Mesenteric fat pad (tissue), 1 donor: ENCODE measurements at places on chromosomes 13 and 19.
A peak's percentile ranks its signal among the peaks of the same experiment; 100 is the strongest.

- DNase-seq, result no peak
These were observed 153.0 kb upstream of the TMTC4 start for GRCh38 chr13:100827489-100828176.

- no peak for DNase-seq
These were observed 15.8 kb downstream of the CPB2 start for GRCh38 chr13:46088821-46089562.

GRCh38 chr13:73189776-73190175 is 131.0 kb downstream of the KLF5 start:
- DNase-seq, result no peak

DNA sequence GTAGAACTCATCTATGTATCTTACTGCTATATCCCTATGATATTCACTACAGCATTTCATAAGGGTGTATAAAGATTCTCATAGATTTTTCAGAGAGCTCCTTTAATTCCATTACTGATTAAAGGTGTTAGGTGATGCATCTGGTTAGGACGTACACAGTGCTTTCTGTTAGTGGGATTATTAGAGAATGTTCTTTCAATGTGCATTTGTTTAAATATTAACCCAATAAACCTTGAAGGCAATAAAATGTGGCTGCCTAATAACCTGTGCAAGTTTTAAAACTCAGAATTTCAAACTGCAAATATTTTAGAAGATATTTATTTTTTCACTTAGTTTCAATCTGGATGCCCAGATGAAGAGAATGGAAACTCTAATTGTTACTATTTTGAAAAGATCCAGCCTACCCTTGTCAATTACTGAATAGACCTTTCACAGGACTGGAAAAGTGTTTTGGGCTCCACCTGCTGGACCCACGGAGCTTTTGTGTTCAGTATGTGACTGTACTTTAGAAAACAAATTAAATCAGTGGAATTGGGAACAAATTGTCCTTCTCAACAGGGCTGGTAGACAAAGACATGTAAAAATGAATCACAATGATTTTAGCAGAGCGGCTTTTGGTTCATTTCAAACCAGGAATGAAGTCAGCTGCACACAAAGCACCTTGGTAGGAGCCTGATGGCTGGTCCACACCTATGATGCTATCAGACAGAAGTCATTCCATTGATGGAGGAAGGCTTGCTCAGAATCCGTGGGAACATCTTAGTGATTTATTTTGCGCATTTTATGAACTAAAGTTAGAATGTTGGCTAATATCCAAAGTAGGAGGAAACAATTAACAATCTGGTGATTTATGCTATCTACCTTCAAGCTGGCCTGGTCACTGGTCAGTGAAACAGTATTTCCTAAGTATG is 89.4 kb upstream of the RAP2A start:
- no peak for DNase-seq

DNA sequence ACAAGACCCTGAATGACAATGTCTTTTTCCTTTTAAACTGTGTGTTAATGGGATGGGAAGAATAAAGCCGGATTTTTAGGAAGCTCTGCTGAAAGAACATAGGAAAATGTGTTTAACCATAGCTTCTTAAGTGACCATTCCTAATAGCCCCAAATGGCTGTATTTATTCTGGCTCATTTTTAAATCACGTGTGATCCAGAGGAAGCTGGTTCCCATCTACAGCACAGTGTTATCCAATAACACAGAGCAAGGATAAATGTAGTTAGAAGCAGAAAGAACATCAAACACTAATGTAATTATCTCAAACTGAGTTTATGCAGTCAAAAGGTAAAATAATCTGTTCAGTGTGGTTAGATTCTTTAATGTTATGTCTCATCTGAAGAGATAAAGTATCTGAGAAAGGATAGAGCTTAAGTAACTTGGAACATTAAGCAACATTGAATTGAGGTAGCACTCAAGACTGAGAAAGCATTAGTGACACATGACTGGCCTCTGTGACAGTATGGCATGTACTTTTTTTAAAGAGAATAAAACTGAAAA is 853.3 kb downstream of the GPC5 start:
- DNase-seq, result no peak

- DNase-seq, result peak; percentile 94
These were observed at the start of gene ZNF433 for GRCh38 chr19:12035220-12036172. ZNF433 (minus strand) TSS chr19:12035679; CDS start chr19:12035539, 140 bp downstream.

- peak; percentile 88 for DNase-seq
These were observed 22.2 kb downstream of the RASA3 start for GRCh38 chr13:114110091-114110829.

- no peak for DNase-seq
These were observed 29.8 kb downstream of the CERS1 start for GRCh38 chr19:18865973-18866799.

- no peak for DNase-seq
These were observed 26.3 kb downstream of the CNFN start for GRCh38 chr19:42363614-42364346.

DNA sequence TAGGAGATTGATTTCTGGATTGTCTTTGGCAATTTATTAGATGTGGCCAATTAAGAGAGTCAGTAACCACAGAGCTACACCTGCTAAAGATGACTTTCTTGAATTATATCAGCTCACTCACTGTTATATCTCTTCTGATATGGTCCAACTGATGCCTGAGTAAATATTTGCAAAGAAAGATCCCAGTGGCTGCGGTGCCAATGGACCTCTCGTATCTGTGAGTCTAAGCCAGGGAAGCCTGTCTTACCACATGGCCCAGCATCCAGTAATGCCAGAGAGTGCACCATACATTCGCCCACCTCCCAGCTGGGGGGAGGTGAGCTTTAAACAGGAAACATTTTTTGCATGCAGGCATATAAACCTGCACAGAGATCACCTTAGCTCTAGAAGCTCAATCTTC is 82.7 kb upstream of the SLC15A1 start:
- no peak for DNase-seq

- DNase-seq, result no peak
These were observed 79.5 kb downstream of the RUBCNL start for GRCh38 chr13:46307554-46307953.
